Gastroesophageal sphincter (tissue), 4 donors: ENCODE measurements at places on chromosomes 13 and 19. TPM values are rescaled to one million over a fixed set of nuclear protein-coding genes. Genes with fewer than 3 reads are reported as not detected.

GRCh38 chr13:113049521-113049941 is 56.1 kb upstream of the F7 start:
- peak; percentile 36 for ATAC-seq

- ATAC-seq: no peak
Observed at GRCh38 chr19:991932-992669, 8.0 kb downstream of the WDR18 start.

DNA sequence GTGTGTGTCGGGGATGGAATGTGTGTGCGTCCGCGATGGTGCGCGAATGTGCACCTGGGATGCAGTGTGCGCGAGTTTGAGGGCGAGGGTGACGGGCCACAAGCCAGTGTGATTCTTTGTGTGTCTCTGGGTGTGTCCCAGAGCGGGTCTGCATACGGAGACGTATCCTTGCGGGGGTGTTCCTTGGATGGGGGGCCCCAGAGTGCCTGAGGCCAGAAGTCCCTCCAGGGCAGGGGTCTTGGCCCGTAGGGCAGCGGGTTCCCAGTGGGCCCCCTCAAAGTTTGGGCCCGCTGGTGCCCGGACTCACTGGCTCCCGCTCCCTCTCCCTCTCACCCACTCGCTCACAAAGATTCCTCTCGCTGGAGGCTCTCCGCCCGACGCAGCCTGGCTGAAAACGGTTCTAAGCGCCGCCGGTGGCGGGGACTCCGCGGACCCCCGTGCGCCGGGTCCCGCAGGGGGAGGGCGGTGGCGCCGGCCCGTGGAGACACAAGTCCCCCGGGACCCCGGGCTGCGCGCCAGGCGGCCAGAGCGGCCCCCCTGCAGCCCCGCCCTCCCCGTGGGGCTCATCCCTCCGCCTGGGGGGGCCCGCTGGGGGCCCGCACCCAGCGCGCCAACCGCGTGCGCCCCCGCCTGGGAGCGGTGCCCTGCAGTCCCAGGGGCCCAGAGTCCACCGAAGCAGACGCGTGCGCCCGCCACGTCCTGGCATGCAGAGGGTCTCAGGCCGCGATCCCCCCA is 886 bp downstream of the CRLF1 start:
- ATAC-seq: no peak

DNA sequence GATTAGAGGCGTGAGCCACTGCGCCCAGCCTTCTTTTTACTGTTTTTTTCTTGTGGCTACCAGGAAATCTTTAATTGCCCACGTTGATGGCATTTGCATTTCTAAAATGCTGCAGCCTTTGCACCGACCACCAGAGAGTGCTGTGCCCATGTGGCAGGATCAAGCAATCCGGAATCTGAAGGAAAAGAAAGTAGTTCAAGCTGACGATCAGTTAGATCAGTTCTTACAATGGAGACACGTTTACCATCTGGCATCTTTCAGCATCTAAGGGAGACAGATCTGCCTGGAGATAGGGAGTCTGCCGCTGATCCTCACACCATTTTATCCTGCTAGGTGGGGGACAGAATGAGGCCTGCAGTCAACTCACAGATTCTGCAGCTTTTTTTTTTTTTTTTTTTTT is 19.9 kb downstream of the TINCR start:
- no peak for ATAC-seq

- ATAC-seq: no peak
Observed at GRCh38 chr13:46124531-46124966, 19.7 kb upstream of the CPB2 start.

GRCh38 chr13:22717036-22717435 is 463.7 kb upstream of the SGCG start:
- no peak for ATAC-seq

- ATAC-seq: peak; percentile 55
Observed at GRCh38 chr19:33621811-33622504, at the start of gene CHST8. TSS of gene CHST8 (plus strand) at chr19:33621953. CDS start at chr19:33689262, 67,309 bp downstream.

DNA sequence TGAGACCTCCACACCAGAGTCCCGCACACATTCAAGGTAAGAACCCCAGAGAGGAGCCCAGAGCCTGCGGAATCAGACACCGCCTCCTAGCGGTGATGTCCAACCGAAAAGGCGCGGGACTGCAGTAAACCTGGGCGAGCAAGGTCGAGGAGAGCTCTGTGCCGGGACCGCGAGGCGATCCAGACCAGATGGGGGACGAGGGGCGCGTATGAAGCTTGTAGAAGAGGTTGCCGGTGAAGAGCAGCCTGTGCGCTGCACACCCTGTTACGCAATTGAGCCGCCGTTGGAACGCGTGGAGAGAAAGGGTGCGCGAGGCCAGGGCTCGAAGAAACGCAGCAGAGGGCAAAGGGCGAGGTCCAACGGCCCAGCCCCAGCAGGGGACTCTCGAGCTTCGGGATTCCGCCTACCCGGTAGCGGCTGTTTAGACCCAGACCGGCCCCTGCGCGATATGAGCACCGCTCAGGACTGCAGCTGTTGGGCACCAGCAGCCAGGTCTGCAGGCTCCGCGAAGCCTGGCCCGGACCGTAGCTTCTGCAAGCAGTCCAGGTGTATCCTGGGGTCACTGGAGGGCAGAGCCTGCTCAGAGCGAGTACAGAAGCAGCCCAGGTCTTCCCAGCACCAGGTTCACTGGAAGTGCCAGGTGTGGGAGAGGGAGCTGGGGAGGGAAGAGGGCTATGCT is 65.9 kb upstream of the ZNF599 start:
- no peak for ATAC-seq

DNA sequence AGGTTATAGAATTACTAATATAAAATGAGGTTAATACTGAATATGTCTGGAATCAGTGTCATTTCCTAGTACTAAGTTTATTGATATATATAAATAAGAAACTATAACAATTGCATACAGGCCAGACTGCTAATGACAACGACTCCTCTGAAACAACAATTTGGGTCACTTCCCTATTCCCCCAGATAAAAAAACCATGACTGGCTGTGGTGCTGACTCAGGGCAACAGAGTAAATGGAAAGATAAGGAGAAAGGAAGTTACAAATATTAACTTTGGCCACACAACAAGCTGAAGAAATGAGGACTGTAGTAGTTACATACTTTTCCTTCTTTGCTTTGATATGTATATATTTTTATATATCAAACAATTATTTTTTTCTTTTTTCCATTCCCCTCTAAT is 263.7 kb upstream of the PCDH9 start:
- no peak for ATAC-seq

DNA sequence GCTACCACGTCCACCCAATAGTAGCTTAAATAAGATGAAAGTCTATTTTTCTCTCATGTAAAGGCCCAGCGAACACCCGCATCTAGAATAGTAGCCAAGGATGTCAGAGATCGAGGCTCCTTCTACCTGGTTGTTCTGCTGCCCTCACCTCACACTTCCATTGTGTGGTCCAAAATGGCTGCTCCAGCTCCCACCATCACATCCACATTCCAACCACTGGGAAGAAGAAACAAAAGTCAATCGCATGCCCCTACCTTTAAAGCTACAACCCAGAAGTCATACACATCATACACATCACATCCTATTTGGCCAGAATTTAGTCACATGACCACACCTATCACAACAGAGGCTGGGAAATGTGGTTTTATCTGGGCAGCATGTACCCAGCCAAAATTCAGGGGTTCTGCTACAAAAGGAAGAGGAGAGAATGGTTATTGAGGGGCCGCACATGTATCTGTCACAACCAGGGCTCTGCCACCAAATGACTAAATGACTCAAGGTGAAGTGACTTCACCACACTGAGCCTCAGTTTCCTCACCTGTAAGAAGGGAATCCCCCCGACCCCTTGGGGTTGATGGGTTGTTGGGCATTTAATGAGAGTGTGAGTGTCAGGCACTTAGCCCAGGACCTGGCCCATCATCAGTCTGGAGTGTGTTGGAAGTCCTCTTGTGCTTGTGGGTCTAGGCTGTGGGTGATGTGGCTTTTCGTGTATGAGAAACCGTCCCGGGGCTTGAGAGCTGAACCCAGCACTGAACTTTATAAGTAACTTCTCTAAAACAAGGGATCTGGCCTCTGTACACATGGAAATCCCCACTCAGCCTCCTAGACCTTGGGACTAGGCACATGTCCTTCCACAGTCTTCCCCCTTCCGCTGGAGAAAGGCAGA is 10.2 kb upstream of the CBLC start:
- no peak for ATAC-seq

GRCh38 chr19:35216016-35216832 is 12.3 kb downstream of the FAM187B start:
- no peak for ATAC-seq

Gene OLFM2
- total RNA-seq: 8.5 TPM

Gene LHFPL6
- total RNA-seq: 77.5 TPM

Gene SLITRK6
- total RNA-seq: 7.2 TPM

Gene OR7D2
- total RNA-seq: 0.17 TPM

Gene LEUTX
- total RNA-seq: not detected

Gene PLK5
- total RNA-seq: not detected
